ENCODE measurements at places on chromosomes 4 and X.

DNA sequence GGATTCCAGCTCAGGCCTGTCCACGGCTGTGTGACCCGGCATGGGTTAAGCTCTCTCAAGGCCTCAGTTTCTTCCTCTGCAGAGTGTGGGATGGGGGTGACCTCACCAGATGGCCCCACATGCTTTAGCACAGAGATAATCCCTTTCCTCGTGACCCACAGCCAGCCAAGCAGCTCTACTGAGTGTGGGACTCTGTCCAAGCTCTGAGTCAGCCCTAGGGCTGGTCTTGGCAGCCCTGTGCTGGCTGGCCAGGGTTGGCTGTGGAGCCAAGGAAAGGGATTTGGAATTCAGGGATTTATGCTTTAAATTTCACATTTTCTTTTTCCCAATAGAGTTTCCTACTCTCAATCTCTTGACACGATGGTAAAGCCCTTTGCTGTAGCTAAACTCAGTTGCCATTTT is 19.7 kb upstream of the SPON2 start:
- peaks cover 5% of the 10 kb centered on the region for H3K4me1 ChIP-seq
- H3K4me3 ChIP-seq: no peak overlapping the region
- H3K27me3 ChIP-seq: no peaks in the 10 kb centered on the region

GRCh38 chr4:25881193-25881592 is 18.4 kb upstream of the SEL1L3 start:
- no peak for DNase-seq
- H3K27me3 ChIP-seq: no peaks in the 10 kb centered on the region
- H3K36me3 ChIP-seq: no peaks in the 10 kb centered on the region
- no peak overlapping the region for H3K4me3 ChIP-seq
- H3K4me1 ChIP-seq: no peaks in the 10 kb centered on the region

DNA sequence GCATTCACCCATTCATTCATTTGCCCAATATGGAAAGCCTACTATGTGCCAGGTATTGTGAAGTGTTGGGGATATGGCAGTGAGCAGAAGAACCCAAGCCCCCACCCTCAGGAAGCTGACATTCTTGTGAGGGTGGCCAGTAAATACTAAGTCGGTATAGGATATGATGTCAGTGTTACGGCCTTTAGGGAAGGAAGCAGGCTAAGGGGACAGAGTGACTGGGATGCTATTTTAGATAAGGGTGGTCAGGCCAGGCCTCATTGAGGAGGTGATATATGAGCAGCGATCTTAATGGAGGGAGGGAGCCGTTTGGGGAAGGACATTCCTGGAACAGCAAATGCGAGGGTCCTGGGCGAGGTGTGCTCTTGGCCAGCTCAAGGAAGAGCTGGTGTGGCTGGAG is 2.0 kb downstream of the ATP6AP1 start:
- DNase-seq: no peak
- H3K4me1 ChIP-seq: no peaks in the 10 kb centered on the region
- H3K4me3 ChIP-seq: no peak overlapping the region
- H3K36me3 ChIP-seq: no peaks in the 10 kb centered on the region
- H3K27ac ChIP-seq: no peak overlapping the region

GRCh38 chrX:101785142-101785541 is 125.5 kb upstream of the ARMCX2 start:
- H3K4me3 ChIP-seq: no peak overlapping the region
- no peaks in the 10 kb centered on the region for H3K4me1 ChIP-seq
- peaks cover 5% of the 10 kb centered on the region for H3K27me3 ChIP-seq

DNA sequence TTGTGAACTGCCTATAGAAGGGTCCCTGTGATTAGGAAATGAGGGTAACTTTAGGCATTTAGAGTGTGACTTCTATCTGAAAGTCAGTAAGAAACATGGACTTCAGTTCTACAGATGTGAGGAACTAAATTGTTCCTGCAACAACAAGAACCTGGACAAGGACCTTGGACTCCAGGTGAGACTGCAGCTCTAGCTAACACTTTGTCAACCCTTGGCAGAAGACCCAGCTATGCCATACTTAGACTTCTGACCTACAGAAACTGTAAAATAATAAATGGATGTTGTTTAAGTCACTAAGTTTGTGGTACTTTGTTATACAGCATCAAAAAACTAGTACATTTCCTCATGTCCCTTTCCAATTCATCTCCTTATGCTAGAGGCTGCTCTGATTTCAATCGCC is 580.8 kb downstream of the IQCM start:
- H3K4me3 ChIP-seq: no peak overlapping the region
- H3K36me3 ChIP-seq: no peaks in the 10 kb centered on the region
- no peaks in the 10 kb centered on the region for H3K27me3 ChIP-seq
- no peak overlapping the region for H3K27ac ChIP-seq
- no peaks in the 10 kb centered on the region for H3K4me1 ChIP-seq

DNA sequence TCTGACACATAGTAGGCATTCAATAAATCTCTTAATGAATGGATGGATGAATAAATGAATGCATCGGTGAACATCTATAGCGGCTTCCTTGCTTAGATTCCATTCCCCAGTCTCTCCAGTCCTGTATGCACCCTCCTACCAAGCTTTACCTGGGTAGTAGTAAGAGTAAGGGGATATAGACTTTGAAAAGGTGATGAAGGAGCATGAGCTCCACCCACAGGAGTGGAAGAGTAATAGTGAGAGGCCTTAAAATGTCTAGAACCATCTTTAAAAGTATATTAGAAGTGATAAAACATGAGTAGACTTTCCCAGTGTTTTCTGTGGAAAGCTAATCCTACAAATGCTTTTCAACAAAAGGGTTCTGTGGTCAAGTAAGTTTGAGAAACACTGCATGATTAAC is 35.5 kb upstream of the GPC3 start:
- H3K27ac ChIP-seq: no peak overlapping the region
- H3K4me3 ChIP-seq: no peak overlapping the region
- H3K4me1 ChIP-seq: no peaks in the 10 kb centered on the region
- no peak for DNase-seq
- H3K36me3 ChIP-seq: no peaks in the 10 kb centered on the region
